ENCODE measurements at places on chromosomes 6 and 20.

DNA sequence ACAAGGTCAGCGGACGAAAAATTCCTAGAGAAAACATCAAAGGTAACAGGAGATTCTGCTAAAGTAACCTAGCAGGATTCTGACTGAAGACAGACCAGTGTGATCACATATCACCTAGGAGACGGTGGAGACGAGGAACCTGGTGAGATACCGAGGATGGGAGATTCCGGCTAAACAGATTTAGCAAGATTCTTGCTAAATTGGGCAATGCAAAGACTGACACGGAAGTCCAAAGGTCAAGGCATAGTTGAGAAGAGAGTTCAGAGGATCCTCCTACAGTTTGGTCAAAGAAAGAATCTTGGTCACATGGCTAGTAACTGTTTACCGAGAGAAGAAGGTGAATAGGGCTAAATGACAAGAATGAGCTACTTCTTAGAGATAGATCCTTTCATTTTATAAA is 61.1 kb downstream of the TMEM170B start:
- DNase-seq: no peak

- no peak for DNase-seq
Observed at GRCh38 chr6:141501616-141502015, 631.1 kb upstream of the GJE1 start.

GRCh38 chr6:118530942-118531341 is 17.2 kb upstream of the PLN start:
- no peak for DNase-seq

GRCh38 chr6:90393232-90393884 is 96.7 kb upstream of the BACH2 start:
- DNase-seq: no peak

GRCh38 chr6:22952097-22952496 is 382.7 kb downstream of the HDGFL1 start:
- DNase-seq: no peak

- no peak for DNase-seq
Observed at GRCh38 chr6:107509506-107509905, 19.6 kb downstream of the SOBP start.

- DNase-seq: no peak
Observed at GRCh38 chr20:62087227-62087626, 21.5 kb upstream of the TAF4 start.
